ENCODE measurements at places on chromosomes 5 and 9. TPM values are rescaled to one million over a fixed set of nuclear protein-coding genes. Genes with fewer than 3 reads are reported as not detected.

NR6A1 gene
- total RNA-seq, result 4.5 TPM

FBP2 gene
- total RNA-seq, result not detected

- no peak for DNase-seq
Measured at GRCh38 chr5:166649676-166650075, 1641.8 kb upstream of the WWC1 start.

DNA sequence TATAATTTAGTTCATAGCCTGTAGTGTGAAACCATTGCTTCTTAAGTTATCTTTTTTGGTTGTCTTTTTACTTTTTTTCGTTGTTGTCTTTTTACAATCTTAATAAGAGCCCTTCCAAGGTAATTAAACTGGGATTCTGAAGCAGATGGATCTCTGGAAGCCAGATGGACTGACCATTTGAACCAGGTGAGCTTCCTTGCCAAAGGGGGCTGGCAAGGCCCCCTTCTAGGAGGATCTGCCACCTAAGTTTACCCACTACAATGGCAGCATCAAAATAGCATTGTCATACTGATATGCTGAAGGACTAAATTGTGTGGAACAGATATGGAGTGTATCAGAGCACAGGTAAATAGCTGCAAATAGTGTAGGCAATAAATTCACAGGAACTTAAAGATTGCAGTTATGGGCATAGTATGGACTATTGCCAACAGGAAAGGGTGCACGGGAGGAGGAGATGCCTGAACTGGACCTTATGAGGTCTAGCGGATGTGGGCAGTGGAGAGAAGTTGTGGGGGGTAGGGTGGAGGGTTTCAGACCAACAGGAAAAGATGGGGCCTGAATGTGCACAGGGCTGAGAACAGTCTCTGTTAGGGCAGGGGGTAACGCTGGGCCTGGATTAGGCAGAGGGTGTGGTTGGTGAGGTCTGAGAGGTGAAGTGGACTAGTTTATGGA lies 61.5 kb upstream of the CTXN3 start:
- DNase-seq, result no peak

DNA sequence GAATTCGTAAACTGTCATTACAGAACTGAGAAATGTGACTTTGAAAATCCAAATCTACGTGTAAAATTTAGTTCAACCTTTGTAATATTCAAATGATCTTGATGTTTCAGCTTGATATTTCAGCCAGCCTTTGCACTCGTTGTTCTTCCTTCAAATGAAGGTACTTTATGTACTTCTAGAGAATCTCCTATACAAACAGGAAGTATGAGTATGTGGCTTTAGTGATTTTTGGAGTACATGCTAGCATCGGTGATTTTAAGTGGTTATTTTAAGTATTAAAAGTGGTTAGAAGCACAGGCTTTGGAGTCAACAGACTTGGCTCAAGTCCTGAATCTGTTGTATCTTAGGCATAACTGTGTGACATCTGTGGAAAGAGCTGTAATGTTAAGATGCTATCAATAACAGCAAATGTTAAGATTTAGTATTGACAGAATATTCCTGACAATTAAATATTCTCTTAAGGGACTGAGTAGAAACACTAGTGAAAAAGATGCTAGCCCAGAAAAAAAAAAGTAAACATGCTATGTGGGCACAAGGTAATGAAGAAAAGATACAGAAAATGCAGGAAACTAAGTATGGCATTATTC lies 398.0 kb downstream of the ADGRV1 start:
- DNase-seq, result no peak

Data from hepatocyte (in vitro differentiated cells).